Activated T-cell treated with anti-CD3 and anti-CD28 coated beads, Interleukin-2, amount 50 U/mL, for 72 hours (primary cell): ENCODE measurements at places on chromosomes 13 and 19. TPM values are rescaled to one million over a fixed set of nuclear protein-coding genes. Genes with fewer than 3 reads are reported as not detected.

Gene SPRY2
- total RNA-seq = 0.21 TPM

DNA sequence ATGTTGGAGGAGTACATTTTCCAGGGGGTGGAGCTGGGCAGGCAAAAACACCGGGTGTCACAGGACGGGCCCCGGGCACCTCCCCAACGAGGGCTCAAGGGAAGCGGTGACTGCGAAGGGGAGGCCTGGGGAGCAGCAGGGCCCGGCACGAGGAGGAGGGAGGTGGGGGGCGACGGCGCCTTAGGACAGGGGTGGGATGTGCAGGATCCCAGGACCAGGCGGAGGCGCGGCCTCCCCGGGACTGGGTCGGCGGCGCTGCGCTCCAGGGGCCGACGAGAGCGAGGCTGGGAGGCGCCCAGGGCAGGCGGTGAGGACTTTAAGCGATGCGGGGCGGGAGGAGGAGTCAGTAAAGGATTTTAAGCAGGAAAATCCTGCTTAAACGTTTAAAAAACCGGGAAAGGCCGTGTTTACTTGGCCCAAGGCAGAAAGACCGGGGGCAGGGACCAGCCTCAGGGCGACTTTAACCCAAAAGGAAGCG, 427 bp downstream of the ZNF160 start:
- H3K4me3 ChIP-seq = peak overlapping the region; percentile 92
- no peaks in the 10 kb centered on the region for H3K27me3 ChIP-seq
- peaks cover 26% of the 10 kb centered on the region for H3K36me3 ChIP-seq
- peak; percentile 50 for DNase-seq
- H3K27ac ChIP-seq = peak overlapping the region; percentile 78

Gene KCNJ14
- 3.2 TPM for total RNA-seq

Gene VSTM2B
- not detected for total RNA-seq

DNA sequence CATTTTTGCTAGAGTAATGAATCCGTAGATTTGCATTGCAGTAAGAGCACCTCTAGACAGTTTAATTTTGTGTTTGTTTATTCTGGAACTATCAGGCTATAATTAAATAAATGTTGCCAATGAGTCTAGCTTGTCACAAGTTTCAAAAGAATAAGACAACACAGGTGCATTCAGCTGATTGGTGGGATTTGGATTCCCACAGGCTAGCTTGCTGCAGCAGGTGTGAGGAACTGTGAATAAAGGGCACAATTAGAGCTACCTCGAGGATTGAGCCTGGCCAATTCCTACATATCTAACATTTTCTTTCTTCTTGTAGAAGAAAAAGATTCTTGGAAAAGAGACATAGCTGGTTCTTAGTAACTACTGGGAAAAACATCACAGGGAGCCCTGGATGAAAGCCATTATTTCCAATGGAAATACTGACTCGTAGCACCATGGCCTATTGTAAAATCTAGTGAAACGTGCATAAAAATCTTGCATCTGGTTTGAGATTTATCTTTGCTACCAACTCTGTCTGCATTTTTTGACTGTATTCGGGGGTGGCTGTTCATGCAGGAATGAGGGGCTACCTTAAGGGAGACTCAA, 360.9 kb downstream of the FGF9 start:
- no peak overlapping the region for H3K27ac ChIP-seq
- H3K27me3 ChIP-seq = peaks cover 7% of the 10 kb centered on the region
- H3K4me3 ChIP-seq = no peak overlapping the region
- no peaks in the 10 kb centered on the region for H3K36me3 ChIP-seq

Gene ADPRHL1
- total RNA-seq = 2.1 TPM

Gene KCNC3
- 8.3 TPM for total RNA-seq

- H3K4me1 ChIP-seq = no peaks in the 10 kb centered on the region
- H3K27ac ChIP-seq = no peak overlapping the region
- H3K4me3 ChIP-seq = no peak overlapping the region
- DNase-seq = no peak
- no peaks in the 10 kb centered on the region for H3K27me3 ChIP-seq
Measured at GRCh38 chr19:4035582-4035981, 28.0 kb downstream of the PIAS4 start.

DNA sequence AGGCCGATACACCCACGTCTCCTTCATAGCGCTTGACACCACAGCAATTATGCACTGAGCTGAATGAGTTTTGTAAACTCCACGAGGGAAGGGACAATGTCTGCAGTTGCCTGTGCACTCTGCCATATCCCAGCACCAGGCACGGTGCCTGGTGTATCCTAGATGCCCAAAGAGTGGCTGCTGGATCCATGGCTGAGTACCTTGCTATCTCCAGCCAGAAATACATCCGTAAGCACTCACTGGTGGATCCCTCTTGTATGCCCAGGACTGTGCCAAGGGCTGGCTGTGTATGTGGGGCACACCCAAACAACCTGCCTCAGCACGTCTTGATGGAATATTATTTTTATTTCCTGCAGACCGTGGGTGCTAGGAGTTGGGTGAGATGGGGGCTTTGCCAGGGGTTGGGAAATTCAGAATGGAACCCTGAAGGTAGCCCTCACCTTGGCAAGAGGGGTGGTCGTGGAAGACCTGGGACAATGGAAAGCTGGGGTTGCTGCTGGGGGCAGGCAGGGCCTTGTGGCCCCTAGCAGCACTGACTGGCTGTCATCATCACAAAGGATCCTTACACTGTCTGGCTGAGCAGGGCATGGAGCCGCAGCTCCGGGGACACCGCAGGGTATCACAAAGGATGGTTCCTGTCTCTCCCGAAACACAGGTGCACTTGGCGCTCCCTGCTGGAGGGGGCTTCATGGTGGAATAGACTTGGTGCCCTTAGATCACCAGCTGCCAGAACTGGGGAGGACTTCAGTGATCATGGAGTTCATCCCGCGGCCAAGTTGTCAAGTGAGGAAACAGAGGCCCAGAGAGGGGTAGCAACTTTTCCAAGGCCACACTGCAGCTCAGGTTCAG, 131.3 kb downstream of the URI1 start:
- no peaks in the 10 kb centered on the region for H3K4me1 ChIP-seq
- H3K27me3 ChIP-seq = no peaks in the 10 kb centered on the region
- no peak overlapping the region for H3K27ac ChIP-seq
- H3K36me3 ChIP-seq = no peaks in the 10 kb centered on the region
- H3K4me3 ChIP-seq = no peak overlapping the region
- no peak for DNase-seq

DNA sequence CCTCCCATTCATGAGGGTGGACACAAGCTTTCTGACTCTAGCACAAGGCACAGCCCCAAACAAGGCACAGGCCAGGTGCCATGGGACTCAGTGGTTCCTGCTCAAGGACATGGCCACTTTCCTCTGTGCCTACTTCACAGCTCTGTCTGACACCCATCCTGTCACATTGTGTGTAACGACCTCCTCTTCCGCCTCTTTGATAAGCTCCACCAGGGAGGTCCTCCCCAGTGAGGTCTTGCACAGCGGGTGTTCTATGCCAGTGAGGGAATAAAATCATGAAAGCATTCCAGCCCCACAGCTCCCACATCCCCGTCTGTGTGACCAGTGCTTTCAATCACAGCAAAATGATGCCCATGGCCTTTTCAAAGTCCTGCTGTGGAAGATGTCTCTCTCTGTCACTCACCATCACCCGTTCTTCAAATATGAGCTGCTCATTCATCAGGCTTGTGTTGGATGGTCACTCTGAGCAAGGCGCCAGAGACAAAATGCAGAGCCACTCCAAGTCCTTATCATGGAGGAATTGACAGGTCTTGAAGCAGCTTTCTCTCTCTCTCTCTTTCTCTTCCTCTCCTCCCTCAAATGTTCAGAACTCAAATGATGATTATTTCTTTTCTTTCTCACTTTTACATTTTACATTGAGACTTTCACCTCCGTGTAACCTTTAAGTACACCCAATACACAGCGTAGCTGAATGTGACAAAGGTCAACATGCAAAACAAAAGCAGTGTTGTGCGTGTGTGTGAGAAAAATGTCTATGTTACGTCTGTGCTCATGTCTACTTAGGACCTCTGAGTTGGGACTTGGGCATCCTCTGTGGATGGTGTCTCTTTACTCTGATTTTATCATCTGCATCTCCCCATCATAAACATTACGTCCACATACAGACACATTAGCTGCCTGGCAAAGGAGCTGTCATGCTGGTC, 8.0 kb upstream of the SPATA13 start:
- H3K4me3 ChIP-seq = no peak overlapping the region
- no peak overlapping the region for H3K27ac ChIP-seq
- H3K27me3 ChIP-seq = peaks cover 21% of the 10 kb centered on the region
- no peaks in the 10 kb centered on the region for H3K36me3 ChIP-seq
- H3K4me1 ChIP-seq = peaks cover 5% of the 10 kb centered on the region
- DNase-seq = no peak

Gene ZNF443
- 4.8 TPM for total RNA-seq

Gene FCGBP
- 7.2 TPM for total RNA-seq

- H3K27ac ChIP-seq = peak overlapping the region; percentile 80
- no peak overlapping the region for H3K4me3 ChIP-seq
- H3K4me1 ChIP-seq = peaks cover under 1% of the 10 kb centered on the region
Measured at GRCh38 chr13:110890279-110891165, 24.3 kb downstream of the ANKRD10 start.

Gene ADAMTS10
- 7.3 TPM for total RNA-seq

Gene RETN
- not detected for total RNA-seq

DNA sequence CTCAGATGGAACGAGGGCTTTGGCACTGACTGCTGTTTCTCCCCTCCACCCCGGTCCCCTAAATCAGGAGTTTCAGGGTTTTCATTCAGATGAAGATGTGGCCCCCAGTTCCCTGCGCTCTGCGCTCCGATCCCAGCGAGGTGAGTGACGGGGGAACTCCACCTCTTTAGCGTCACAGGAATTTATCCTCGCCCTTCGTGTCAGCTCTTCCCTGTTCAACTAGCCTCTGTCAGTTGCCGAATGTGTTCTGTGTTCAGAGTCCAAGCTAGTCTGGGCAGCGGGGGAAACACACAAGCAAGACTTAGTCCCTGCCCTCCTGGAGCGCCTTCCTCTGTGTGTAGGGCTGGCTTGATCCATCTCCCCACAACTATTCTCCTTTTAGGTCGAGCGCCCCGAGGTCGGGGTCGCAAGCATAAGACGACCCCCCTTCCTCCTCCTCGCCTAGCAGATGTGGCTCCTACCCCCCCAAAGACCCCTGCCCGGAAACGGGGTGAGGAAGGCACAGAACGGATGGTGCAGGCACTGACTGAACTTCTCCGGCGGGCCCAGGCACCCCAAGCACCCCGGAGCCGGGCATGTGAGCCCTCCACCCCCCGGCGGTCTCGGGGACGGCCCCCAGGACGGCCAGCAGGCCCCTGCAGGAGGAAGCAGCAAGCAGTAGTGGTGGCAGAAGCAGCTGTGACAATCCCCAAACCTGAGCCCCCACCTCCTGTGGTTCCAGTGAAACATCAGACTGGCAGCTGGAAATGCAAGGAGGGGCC, 1.8 kb downstream of the KMT2B start:
- peaks cover 21% of the 10 kb centered on the region for H3K36me3 ChIP-seq
- H3K4me3 ChIP-seq = peak overlapping the region; percentile 91
- H3K27ac ChIP-seq = peak overlapping the region; percentile 52
- no peaks in the 10 kb centered on the region for H3K27me3 ChIP-seq
- DNase-seq = no peak

DNA sequence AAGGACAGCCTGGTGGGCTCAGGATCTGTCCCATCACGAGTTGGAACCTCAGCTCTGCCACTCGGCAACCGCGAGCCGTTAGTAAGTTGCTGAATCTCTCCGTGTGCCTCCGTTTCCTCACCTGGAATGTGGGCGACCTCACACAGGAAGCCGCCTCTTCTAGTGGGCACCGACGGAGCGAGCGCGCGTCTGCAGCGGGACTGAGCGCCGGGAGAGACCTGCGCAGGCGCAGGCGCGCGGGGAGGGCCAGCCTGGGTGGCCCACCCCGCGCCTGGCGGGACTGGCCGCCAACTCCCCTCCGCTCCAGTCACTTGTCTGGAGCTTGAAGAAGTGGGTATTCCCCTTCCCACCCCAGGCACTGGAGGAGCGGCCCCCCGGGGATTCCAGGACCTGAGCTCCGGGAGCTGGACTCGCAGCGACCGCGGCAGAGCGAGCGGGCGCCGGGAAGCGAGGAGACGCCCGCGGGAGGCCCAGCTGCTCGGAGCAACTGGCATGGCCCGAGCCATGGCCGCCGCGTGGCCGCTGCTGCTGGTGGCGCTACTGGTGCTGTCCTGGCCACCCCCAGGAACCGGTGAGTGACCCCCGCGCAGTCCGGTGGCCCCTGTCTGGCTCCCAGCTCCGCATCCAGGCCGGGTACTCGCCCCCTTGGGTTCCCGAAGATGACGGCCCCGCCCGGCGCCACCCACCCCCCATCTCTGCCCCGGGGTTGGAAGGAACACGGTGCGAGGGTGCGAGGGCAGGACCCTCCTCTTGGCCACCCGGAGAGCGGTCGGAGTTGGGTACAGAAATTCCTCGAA, at the start of gene PVR:
PVR (plus strand) TSS at position 306 of the 797 bp plus-strand sequence; CDS start at position 493, 187 bp downstream.
- no peak within 1 kb of the TSS for H3K27ac ChIP-seq
- DNase-seq = peak; percentile 59
- peaks cover 2% of the 10 kb centered on the region for H3K36me3 ChIP-seq
- peaks cover 8% of the 10 kb centered on the region for H3K4me1 ChIP-seq
- peaks cover 9% of the 10 kb centered on the region for H3K27me3 ChIP-seq

Gene TEX101
- not detected for total RNA-seq

DNA sequence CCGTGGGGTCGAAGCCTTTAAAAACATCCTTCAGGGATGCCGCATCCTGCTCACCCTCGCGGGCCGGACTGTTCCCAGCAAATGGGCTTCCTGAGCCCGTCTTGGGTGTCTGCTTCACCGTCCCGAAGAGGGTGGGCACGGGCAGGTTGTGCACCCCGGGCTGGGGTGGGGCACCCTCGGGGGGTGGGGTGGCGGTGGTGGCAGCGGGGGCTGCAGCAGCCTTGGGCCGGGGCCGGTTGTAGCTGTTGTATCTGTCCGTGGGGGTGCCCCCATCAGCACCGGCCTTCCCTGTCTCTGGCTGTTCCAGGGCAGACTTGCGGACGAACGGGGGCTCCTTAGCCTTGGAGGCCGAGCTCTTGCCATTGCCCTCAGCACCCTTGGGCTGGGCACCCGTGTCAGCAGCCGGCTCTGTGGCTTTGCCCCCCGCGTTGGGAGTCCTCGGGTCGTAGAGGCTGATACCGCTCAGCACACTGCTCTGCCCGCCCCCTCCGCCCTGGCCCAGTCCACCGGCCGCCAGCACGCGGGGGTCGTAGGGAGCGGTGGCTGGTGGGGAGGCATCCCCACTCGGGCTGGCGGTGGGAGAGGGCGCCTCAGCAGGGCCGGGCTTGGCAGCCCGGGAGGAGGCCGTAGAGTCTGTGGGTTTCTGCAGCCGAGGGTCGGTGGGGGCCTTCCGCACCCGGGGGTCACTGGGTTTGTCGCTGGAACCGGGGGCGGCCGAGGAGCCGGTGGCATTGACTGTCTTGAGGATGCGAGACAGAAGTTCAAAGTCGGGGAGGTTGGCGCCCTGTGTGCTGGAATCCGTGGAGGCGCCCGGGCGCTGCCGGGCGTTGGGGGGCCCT, 18.2 kb upstream of the TMEM160 start:
- no peak overlapping the region for H3K4me3 ChIP-seq
- peaks cover 6% of the 10 kb centered on the region for H3K4me1 ChIP-seq
- H3K27ac ChIP-seq = no peak overlapping the region
- no peaks in the 10 kb centered on the region for H3K27me3 ChIP-seq
- DNase-seq = no peak

GRCh38 chr13:39765801-39766463, 110.5 kb downstream of the COG6 start:
- no peak overlapping the region for H3K4me3 ChIP-seq
- peak; percentile 34 for DNase-seq
- no peaks in the 10 kb centered on the region for H3K27me3 ChIP-seq
- H3K4me1 ChIP-seq = peaks cover 12% of the 10 kb centered on the region

Gene CEACAM3
- not detected for total RNA-seq
